ENCODE measurements at places on chromosomes 5 and 9. TPM values are rescaled to one million over a fixed set of nuclear protein-coding genes. Genes with fewer than 3 reads are reported as not detected.

TAF11L5 gene
- total RNA-seq, result not detected

ADAM19 gene
- total RNA-seq, result 0.38 TPM

PDE8B gene
- total RNA-seq, result not detected

C5orf46 gene
- not detected for total RNA-seq

KIF27 gene
- total RNA-seq, result 4.1 TPM

- no peaks in the 10 kb centered on the region for H3K4me1 ChIP-seq
- no peak for DNase-seq
- no peaks in the 10 kb centered on the region for H3K36me3 ChIP-seq
Observed at GRCh38 chr5:54769072-54769471, 216.3 kb downstream of the ESM1 start.

DNA sequence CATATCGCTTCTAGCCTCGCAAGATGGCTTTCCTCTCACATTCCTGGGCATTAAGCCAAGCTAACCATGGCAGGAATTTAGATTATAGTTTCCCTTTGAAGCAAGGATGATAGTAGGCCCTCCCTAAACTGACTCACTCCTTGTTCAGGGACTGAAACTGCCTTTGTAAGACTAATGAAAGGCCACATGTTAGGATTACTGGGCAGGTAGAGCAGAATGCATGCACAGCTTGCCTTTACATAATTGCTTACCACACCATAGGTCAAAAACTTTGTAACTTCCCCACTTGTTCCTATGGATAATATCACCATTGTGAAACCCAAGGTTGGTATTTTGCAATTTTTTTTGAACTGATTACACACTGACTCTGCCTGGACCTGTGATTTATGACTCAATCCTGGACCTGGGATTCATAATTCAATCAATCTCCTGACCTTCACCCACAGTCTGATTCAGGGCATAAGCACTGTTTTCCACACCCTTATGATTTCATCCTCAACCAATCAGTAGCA, 41.0 kb upstream of the PRDM9 start:
- no peaks in the 10 kb centered on the region for H3K4me1 ChIP-seq
- no peaks in the 10 kb centered on the region for H3K27me3 ChIP-seq
- H3K27ac ChIP-seq, result no peak overlapping the region
- DNase-seq, result peak; percentile 75
- H3K36me3 ChIP-seq, result no peaks in the 10 kb centered on the region

- no peaks in the 10 kb centered on the region for H3K4me1 ChIP-seq
- H3K36me3 ChIP-seq, result no peaks in the 10 kb centered on the region
Observed at GRCh38 chr5:145506185-145506850, 328.8 kb downstream of the PRELID2 start.

DNA sequence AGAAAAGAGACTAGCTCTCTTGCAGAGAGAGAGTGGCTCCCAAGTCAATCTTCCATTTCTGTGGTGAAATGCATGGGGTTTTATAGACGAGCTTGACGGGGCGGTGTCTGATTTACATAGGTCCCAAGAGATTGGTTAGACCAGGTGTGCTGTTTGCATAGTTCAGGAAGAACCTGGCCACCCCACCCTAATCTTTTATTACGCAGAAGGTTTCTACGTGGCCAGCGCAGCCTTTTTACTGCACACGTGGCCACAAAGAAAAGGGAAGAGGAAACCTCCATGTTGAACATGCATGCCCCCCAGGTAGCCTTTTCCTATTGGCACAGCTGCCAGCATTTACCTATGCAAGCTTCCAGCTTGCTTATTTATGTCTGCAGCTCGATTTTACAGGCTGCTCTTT, 92.1 kb downstream of the CAVIN4 start:
- H3K27ac ChIP-seq, result no peak overlapping the region
- no peaks in the 10 kb centered on the region for H3K36me3 ChIP-seq
- DNase-seq, result no peak
- H3K4me1 ChIP-seq, result no peaks in the 10 kb centered on the region
- H3K27me3 ChIP-seq, result no peaks in the 10 kb centered on the region
- H3K4me3 ChIP-seq, result no peak overlapping the region

DNA sequence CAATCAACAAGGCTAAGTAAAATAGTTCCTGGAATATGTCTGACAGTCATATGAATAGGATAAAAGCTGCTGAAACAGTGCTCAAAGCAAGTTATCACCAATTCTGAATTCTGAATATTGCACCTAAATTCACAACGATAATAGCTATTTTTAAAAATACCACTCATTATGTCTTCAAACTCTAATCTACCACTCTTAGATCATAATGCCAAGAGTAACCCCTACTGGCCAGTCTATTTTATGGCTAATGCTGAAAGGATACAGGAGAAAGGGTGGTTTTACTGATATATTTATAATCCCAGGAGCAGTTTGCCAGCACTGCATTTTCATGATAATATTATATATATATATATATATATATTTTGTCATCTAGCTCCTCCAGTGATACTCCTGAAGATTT, 232.8 kb downstream of the PDE4D start:
- DNase-seq, result no peak
- H3K4me1 ChIP-seq, result peaks cover 25% of the 10 kb centered on the region
- H3K36me3 ChIP-seq, result no peaks in the 10 kb centered on the region
- H3K27me3 ChIP-seq, result no peaks in the 10 kb centered on the region

- peaks cover 13% of the 10 kb centered on the region for H3K4me1 ChIP-seq
- no peak overlapping the region for H3K27ac ChIP-seq
- no peaks in the 10 kb centered on the region for H3K27me3 ChIP-seq
- H3K36me3 ChIP-seq, result peaks cover 64% of the 10 kb centered on the region
Observed at GRCh38 chr9:92723801-92724323, 40.8 kb downstream of the BICD2 start.

- H3K4me1 ChIP-seq, result peaks cover 65% of the 10 kb centered on the region
- H3K36me3 ChIP-seq, result no peaks in the 10 kb centered on the region
- H3K27ac ChIP-seq, result no peak overlapping the region
Observed at GRCh38 chr9:127862075-127863011, 7.9 kb upstream of the ENG start.

- no peak overlapping the region for H3K4me3 ChIP-seq
- H3K27ac ChIP-seq, result no peak overlapping the region
- no peaks in the 10 kb centered on the region for H3K27me3 ChIP-seq
- DNase-seq, result no peak
Observed at GRCh38 chr5:148846930-148847329, 20.5 kb downstream of the ADRB2 start.

GRCh38 chr9:135300346-135301141, 179.0 kb upstream of the PPP1R26 start:
- H3K4me1 ChIP-seq, result no peaks in the 10 kb centered on the region
- no peak overlapping the region for H3K27ac ChIP-seq
- peaks cover 16% of the 10 kb centered on the region for H3K27me3 ChIP-seq

GRCh38 chr9:97487861-97488260, 13.6 kb upstream of the TMOD1 start:
- H3K4me1 ChIP-seq, result no peaks in the 10 kb centered on the region
- H3K36me3 ChIP-seq, result peaks cover 3% of the 10 kb centered on the region
- no peak overlapping the region for H3K27ac ChIP-seq
- no peak overlapping the region for H3K4me3 ChIP-seq
- no peak for DNase-seq
